ENCODE measurements at places on chromosomes 5 and 9. TPM values are rescaled to one million over a fixed set of nuclear protein-coding genes. Genes with fewer than 3 reads are reported as not detected.

The KCNN2 gene
- 5.2 TPM for total RNA-seq

DNA sequence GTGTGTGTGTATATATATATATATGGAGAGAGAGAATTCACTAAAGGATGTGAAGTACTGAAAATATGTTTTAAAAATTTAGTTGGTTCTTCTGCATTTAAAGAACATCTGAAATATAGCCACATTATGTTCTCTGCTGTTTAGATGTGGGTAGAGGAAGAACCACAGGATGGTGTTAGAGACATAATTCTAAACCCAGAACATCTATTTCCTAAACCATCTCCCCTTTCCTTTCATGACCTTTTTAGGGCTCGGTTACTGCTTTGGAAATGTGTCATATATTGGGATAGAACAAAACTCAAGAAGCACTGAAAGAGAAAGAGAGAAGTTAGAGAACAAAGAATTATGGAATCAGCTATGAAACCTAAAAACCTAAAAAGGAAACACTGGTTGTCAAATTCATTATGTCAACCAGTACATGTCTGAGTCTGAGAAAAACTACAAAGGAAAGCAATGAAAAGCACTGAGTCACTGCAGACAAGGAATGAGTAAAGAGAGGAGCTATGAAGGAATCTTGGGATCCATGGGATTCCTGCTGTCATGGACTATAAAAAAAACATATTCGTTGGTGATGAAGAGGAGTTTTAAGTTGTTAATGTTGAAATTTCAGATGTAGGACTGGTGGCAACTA lies 28.4 kb downstream of the SLC12A2 start:
- DNase-seq, result no peak

DNA sequence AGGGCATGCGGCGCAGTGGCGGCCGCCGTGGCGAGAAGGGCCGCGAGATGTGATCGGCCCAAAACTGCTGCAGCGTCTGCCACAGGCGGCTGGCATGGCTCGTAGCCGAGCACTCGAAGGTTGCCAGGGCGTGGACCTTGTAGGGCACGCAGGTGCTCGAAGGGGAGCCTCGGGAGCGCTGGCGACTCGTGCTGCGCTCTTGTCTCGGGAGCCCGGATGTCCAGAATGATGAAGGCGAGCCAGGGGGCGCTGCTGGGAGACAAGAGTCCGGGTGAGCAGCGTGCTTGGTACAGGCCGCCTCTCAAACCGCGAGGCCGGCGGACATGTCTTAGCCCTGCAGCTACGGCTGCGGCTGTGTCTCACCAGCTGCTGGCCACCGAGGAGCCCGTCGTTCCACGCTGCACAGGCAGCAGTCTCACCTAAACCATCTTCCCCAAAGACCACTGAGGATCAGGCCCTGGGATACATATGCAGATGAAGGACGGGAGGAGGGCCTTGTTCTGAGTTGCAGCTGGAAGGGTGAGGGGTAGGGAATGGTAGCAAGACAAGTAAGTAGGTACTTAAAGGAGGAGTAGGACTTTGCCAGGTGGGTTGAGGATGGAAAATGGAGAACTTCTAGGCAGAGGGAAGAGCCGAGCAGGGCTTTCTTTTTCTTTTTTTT lies 1.7 kb downstream of the CBY3 start:
- peak; percentile 72 for DNase-seq

The RBM22 gene
- 52.4 TPM for total RNA-seq

GRCh38 chr5:147565524-147565923 lies 55.7 kb upstream of the DPYSL3 start:
- no peak for DNase-seq

The ZNF608 gene
- 213 TPM for total RNA-seq

The NFIB gene
- 0.40 TPM for total RNA-seq

GRCh38 chr5:128815201-128815600 lies 150.1 kb upstream of the SLC27A6 start:
- peak; percentile 44 for DNase-seq

The SLC6A19 gene
- total RNA-seq, result not detected

The HEMGN gene
- total RNA-seq, result not detected

GRCh38 chr9:15182101-15182551 lies 124.9 kb downstream of the TTC39B start:
- DNase-seq, result peak; percentile 19

DNA sequence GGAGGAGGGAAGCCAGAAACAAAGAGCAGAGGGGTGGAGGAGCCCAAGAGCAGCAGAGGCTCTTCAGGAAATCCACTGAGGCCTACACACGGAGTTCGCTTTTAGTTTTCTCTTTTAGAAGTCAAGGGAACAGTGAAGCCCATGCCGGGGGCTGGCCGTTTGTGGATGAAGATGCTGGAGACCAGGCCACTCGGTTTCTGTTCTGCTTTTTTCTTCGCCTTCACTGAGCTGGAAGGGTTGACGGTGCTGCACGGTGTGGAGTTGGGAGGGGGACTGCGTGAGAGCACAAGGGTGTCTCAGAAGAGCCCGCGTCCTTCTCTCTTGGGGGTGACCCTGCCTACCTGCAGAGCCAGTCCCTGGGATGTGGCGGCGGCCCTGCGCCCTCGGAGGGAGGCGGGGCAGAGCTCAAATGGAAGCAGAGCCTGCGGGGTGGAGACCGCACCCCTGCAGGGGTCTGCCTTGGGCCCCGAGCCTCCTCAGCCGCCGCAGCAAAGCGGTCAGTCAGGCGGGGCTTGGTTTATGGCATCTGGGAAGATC lies 68.5 kb upstream of the CACNA1B start:
- DNase-seq, result no peak

DNA sequence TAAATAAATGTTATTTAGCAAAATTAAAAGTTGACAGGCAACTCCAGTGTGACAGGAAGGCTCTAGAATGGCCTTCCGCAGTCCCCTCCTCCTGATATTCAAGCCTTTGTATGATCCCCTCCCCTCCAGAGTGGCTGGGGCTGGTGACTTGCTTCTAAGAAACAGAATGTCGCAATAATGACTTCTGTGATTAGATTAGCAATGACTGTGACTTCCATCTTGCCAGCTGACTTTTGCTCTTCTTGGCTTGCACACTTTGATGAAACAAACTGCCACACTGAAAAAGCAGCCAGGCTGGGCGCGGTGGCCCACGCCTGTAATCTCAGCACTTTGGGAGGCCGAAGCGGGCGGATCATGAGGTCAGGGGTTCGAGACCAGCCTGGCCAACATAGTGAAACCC lies 106.5 kb upstream of the LARP1 start:
- no peak for DNase-seq

The KIF20A gene
- total RNA-seq, result 128 TPM

DNA sequence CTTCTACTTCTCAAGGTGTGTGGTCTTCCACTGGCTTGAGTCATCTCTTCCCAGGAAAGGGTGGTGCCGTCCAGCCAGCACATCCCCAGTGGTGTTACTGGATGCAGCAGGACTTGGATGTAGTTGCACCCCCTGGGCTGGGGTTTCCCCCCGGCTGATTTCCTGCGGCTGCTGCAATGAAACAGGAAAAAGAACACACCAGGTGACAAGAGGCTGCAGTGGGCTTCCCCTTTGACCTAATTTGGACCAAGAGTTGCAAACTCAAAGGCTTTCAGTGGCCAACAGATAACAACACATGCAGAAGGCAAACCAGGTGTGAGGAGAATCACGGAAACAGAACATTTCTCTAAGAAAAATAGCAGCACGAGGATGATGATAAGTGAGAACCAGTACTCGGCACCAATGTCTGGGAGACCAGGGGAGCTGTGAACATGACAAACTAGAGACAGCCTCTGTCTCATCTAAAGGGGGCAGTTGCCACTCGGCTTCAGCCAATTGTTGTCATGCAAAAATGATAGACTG lies 83.7 kb downstream of the PDE6A start:
- DNase-seq, result no peak

The ENTPD2 gene
- not detected for total RNA-seq

DNA sequence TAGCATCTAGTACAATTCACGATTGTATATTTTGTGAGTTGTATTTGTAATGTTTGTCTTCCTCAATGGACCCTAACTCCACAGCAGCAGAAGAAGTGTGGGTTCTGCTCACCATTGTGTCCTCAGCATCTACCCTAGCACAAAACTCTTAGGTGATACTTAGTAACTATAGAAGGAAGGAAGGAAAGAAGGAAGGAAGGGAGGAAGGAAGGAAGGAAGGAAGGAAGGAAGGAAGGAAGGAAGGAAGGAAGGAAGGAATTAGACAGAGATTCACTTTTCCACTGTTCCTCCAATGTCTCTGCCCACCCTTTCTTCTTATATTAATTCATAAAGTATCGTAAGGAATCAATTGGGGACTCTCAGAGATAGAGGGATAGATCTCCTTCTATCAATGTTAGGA lies 288.2 kb downstream of the NFIB start:
- no peak for DNase-seq

DNA sequence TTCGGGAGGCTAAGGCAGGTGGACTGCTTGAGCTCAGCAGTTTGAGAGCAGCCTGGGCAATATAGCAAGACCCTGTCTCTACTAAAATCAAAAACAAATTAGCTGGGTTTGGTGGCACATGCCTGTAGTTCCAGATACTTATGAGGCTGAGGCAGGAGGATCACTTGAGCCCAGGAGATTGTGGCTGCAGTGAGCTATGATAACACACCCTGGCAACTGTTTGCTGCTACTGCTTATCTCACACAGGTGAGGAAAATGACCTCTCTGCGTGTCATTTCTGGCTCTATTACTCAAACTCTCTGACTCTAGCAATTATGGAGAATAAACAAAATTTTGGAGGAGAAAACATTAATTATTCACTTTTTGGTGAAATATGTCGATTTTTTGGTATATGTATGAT lies 45.3 kb upstream of the TMC1 start:
- no peak for DNase-seq

DNA sequence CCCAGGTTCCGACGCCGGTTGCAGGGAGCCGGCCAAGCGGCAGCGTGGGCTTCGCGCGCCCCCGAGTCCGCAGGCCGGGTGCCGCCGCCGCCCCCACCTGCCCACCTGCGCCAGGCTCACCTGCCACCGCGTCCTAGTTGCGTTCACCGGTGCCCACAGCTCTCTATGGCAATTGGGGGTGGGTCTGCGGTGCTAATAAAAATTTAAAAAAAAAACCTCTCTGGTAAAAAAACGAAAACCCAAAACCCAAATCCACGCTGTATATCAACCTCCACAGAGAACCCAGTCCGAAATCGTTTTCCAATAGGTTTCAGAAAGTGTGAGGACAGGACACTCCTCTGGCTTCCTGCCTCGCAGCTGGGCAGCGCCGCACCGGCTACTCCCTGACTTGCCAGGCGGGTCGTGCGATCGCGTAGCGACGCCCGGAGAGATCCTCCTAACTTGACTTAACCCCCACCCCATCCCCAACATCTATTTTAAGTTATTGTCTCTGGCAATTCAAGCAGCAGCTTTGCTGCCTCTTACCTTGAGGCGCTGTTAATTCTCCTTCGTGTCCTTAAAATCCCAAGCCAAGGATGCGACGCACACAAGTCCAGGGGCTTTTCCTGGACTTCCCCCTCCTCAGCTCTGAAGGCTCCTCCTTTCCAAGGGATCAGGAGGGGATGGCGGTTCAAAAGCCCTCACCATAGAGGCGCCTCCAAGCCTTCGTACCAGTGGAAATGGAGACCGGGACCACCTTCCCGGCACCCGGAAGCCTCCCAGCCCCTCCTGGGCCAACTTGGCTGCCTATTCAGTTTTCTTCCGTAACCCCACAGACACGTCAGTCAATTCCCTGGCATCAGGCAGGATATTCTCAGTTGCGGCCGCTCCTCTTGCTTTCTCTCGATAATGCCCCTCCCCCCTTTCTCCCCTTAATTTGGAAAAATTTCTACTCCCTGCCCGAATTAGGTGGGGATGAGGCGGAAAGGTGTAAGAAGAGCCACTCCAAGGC lies 1639.4 kb upstream of the C9orf72 start:
- DNase-seq, result peak; percentile 72

- no peak for DNase-seq
These were observed 145.7 kb downstream of the EBF1 start for GRCh38 chr5:158953929-158954534.

- DNase-seq, result no peak
These were observed 120.2 kb upstream of the RASA1 start for GRCh38 chr5:87147441-87147840.

The RAB3C gene
- total RNA-seq, result 3.8 TPM

The GTF3C5 gene
- 119 TPM for total RNA-seq

- DNase-seq, result no peak
These were observed 114.0 kb upstream of the MTAP start for GRCh38 chr9:21688108-21689102.

Data from neural progenitor cell (in vitro differentiated cells).